ENCODE measurements at places on chromosomes 1 and 21.

GRCh38 chr1:246355411-246356230 is 151.5 kb downstream of the SMYD3 start:
- DNase-seq = no peak

- DNase-seq = no peak
Measured at GRCh38 chr1:101108111-101108500, 82.5 kb upstream of the DPH5 start.

DNA sequence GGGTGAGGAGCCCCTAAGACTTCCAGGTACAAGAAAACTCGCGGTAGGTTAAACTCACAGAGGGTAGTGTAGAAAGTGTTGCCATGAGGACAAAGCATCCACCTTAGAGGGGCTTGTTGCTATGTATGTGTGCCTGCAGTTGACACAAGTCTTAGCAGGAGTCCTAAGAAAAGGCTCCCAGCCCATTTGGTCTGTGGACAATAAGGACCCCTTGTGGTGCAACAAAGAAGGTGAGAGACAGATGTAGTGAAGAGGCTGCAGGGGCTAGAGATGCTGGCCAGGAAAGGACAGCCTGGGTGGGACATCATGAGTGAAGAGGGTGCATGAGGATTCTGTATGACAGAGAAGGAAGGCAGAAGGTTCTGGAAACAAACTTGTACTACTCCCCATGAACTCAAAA is 36.3 kb upstream of the IL10 start:
- DNase-seq = no peak

DNA sequence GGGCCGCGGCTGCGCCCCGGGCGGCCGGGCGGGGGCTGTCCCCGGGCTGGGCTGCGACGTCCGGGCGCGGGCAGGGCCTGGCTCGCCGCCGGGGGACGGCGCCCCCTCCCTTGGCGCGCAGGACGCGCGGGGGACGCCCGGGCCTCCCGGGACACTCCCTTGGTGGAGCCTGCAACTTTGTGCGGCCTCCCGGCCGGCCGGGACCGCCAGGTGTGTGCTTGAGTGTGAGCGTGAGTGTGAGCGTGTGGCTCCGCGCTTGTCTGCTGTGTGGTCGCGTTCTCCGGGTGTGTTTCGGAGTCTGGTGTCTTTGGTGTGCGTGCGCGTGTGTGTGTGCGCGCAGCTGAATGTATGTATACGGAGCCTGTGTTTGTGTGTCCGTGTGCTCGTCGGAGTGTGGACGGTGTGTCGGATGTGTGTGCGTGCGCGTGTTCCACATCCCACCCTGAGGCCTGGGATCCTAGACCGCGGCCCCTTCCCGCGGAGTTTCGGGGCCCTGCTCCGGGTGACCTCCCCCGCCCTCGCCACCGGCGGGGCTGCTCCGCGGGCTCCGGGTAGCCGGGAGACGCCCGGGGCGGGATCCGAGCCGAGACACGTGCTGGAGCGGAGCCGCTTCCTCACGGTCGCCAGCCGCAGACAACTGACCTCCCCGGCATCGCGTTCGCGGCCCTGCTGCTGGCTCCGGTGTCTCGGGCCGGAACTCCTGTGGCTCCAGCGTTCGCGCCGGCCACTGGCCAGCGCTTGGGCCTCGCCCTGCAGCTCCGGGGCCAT is 1.7 kb downstream of the PTPRU start:
- no peak for DNase-seq
